NCI-H748 treated with DMSO at 0.1 percent for 48 hours (cell line): ENCODE measurements at places on chromosomes 2 and 18.

- no peak for DNase-seq
Observed at GRCh38 chr2:218833023-218833609, 1.5 kb upstream of the PRKAG3 start.

DNA sequence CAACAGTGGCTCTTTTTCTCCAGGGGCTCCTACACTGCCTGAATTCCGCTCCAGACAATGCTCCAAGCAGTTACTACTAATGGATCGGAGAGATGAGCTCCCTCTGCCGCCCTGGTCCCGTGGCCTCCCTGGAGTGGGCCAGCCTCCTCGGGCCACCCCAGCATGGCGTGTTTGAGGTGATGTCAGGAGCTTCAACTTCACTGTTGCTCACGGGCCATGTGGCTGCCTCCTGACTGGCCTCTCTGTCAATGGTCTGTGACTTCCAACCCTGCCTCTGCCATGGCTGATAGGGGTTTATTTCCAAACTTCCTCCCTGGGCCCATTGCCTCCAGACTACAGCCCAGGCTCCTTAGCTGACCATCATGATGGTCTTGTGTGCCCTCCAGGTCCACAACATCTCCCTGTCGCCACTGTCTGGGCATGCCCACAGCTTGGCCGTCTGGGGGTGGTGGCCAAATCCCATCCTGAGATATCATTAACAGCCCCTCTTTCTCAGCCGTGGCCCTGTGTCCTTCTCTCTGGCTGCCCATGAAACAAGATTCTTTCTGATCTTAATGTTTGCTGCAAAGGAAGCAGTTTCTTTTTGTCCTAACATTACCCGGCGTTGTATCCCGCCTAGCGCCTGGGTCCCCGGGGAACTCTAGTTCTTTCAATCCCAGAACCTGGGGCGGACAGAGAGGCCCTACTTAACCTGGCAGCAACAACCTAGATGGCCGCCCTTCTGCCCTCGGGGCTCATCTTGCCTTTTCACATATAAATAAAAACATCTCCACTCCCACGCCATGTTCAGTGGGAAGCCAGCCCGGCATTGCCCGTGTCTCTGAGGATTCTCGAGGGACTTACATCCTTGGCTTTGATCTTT lies 38.1 kb downstream of the ATOH8 start:
- DNase-seq: no peak

DNA sequence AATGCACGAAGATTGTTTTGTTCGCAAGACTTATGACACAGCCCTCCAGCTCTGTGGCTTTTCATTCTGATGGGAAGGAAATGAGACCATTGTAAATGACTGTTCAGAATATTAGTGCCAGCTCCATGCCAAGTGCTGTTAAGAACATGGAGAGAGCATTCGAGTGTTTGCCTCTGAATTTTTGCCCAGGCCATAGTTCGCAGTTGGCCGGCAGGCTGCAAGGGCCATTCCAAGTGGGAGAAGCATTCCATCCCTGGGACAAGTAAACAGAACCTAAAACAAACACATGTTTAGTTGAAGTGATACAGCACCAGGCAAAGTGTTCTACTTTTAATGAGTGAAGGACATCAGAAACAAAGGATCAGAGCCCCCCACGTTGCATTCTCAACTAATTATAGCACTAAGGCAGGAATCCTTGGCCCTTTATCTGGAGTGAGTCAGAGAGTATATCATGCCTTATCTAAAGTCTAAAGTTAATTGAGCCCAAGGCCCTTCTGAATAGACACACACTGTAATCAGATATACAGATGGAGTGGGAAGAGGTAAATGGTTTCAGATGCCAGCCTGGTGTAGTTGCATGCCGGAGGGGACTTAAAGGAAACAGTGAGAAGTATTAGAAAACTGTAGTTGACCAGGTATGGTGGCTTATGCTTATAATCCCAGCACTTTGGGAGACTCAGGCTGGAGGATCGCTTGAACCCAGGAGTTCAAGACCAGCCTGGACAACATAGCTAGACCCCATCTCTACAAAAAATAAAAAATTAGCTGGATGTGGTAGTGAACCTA lies 53.3 kb downstream of the NEDD4L start:
- DNase-seq: no peak

- no peak for DNase-seq
Observed at GRCh38 chr18:79841936-79842335, 44.2 kb downstream of the KCNG2 start.

GRCh38 chr18:72601481-72601880 lies 57.3 kb upstream of the CBLN2 start:
- DNase-seq: no peak

DNA sequence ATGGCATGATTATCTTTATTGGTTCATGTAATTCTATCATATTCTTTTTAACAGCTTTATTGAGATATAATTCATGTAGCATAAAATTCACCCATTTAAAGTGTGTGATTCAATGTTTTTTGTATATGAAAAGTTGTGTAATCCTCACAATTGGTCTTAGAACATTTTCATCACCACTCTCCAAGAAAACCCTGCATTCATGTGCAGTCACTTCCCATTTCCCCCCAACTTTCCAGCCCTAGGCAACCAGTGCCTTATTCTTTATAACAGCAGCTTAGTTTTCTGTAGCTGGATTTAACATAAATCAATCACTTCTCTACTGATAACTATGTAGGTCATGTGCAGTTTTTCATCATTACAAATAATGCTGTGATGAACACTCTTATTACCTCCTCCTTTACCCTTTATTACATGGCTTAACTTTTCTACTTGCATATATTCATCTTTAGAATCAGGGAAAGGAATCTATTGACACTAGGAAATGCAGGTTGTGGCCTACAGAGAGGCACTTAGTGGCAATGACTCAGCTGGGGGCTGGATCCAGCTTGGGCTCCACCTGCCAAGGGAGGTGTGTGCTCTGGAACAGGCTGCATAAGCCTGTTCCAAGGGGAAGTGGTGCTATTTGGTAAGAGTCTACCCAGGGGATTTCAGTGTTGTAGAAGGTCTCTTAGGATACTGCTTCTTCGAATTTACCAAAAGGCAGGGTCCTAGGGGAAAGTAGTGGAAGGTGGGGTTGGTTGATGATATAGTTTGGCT lies 89.1 kb downstream of the ETAA1 start:
- DNase-seq: no peak

DNA sequence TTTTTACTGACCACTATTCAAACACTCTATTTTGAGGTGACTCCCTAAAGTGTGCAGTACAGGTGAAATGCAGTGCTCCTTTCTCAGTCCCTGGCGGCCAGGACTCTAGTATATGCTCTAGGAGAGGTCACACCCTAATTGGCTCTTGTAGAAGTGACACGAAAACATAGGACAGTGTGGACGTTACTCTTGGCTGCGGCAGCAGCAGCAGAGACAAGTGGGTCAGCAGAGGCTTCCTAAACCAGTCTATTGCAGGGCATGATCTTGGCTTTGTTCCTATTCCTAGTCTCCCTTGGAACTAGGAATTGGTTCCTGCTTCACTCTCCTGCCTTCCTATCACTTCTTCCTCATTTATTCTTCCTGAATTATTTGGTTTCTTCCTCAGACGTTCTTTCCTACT lies 10.1 kb upstream of the ONECUT2 start:
- DNase-seq: no peak

GRCh38 chr2:200219309-200220113 lies 87.0 kb upstream of the SPATS2L start:
- DNase-seq: peak; percentile 52

GRCh38 chr2:38592951-38593350 lies 9.8 kb downstream of the HNRNPLL start:
- DNase-seq: no peak

GRCh38 chr18:29154196-29154757 lies 977.3 kb upstream of the CDH2 start:
- DNase-seq: no peak

GRCh38 chr18:74234326-74235171 lies 57.2 kb downstream of the CYB5A start:
- DNase-seq: no peak

- no peak for DNase-seq
Observed at GRCh38 chr2:69624131-69624530, 19.4 kb downstream of the AAK1 start.

GRCh38 chr2:158664987-158665386 lies 130.1 kb upstream of the DAPL1 start:
- DNase-seq: no peak

DNA sequence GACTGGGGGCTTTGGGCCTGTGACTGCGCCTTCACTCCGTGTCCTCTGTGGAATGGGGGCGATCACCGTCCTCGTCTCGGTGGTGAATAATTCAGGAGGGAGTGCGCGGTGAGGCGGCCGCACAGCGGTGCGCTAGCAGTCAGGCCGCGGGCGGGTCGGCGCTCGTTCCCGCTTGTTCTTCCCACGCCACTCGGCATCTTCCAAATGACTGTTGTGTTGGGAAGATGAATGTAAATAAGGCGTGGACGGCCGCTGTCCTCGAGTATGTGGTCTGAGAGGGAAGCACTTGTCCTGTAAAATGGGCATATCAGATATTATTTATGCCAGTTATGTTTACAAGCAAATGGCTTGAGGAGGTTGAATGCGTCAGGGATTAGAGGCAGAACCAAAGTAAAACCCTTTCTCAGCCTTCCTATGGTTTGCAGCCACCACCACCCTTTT lies 608 bp upstream of the VPS4B start:
- DNase-seq: no peak

GRCh38 chr2:216084547-216084946 lies 2.8 kb downstream of the TMEM169 start:
- no peak for DNase-seq

DNA sequence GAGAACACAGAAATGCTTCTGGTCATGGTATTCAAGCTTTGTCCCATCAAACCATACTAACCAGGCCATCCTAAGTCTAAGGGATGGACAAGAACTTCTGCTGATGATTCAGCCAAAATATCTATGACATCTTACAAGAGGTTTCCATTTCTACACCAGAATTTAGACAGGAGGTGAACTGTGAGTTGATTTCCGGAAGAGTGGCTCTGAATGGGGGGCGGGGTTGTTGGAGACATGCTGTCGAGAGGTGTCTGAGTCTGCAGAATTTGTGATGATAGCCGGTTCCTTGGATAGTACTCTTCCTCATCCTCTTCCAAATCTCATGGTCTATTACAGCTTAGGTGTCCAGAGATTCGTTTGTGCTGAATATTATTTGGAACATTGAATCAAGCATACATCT lies 408.7 kb upstream of the TCF4 start:
- no peak for DNase-seq

- no peak for DNase-seq
Observed at GRCh38 chr2:206031162-206031784, 54.7 kb downstream of the INO80D start.

- DNase-seq: no peak
Observed at GRCh38 chr2:30373881-30374302, 73.2 kb upstream of the LCLAT1 start.

DNA sequence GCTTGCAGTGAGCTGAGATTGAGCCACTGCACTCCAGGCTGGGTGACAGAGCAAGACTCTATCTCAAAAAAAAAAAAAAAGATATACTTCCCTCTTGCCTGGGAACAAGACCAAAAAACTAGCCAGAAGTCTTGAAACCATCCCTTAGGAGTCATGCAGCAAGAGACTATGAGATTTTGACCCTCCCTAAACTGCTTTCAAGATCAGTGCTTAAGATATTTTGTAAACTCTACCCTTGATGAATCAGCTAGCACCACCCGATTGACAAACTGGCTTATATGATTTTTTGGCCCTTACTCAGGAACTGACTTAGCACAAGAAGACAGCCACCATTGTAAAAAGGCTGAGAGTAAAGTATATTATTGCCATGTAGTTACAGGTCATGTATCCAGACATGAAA lies 3.8 kb downstream of the SULT1C3 start:
- no peak for DNase-seq

GRCh38 chr2:170816504-170817092 lies at the start of gene GAD1:
GAD1 (plus strand) TSS chr2:170816887; CDS start chr2:170818592, 1,705 bp downstream.
- peak; percentile 74 for DNase-seq

GRCh38 chr2:168703926-168704325 lies 98.5 kb upstream of the NOSTRIN start:
- no peak for DNase-seq

- DNase-seq: peak; percentile 16
Observed at GRCh38 chr2:86372641-86373502, 35.4 kb upstream of the REEP1 start.

DNA sequence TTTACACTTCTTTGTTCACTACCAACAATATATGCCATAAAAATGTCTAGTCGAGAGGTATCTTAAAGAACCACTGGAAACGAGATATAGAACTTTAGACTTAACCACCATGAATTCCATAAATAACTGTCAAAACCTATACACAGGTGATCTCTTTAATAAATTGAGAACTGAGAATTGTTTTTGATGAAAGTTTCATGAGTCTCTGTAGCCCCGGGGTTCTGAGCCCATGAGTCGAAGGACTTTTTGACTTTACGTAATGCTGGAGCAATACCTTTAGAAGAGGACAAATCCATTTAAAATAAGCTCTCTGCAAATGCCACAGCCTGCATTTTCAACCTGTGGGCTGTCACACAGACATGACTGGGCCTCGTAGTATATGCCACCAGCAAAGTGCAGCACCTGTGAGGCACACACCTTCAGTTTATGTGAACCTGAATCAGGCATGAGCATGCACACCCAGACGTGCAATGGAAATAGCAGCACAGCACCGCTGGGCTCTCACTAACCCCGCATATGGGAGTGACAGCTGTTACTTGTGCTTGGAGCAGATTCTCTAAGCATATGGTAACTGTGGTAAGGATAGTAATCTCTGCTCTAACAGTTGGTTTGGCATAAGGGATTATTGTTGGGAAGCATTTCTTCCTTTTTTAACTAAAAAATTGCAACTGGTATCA lies 383.2 kb downstream of the SOCS6 start:
- DNase-seq: no peak

DNA sequence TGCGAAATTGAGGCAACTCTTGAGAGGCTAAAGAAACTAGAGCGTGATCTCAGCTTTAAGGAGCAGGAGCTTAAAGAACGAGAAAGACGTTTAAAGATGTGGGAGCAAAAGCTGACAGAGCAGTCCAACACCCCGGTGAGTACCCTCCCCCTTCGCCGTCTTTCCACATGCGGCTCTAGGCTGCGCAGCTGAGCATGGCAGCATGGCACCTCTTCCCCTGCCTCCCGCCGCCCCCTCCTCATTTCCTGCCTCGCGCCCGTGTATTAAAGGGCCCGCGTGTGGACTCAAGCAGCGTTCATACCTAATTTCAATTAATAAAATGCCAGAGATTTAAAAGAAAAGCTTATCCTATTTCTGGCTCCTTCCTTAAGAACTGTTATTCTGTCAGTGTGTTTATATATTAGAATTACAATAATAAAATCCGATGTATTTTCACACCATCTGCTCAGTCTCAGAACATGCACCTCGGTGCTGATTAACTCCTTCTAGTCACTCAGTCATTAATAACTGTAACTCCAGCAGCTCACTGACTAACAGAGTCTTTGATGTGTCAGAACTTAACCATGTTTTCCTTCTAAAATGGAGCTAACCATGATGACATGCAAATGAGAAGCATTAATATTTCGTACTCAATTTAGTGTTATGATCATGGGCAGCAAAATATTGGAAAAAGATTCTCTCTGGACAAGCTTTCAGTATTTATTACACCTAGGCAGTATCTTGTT lies 137.4 kb upstream of the CDCA7 start:
- no peak for DNase-seq

DNA sequence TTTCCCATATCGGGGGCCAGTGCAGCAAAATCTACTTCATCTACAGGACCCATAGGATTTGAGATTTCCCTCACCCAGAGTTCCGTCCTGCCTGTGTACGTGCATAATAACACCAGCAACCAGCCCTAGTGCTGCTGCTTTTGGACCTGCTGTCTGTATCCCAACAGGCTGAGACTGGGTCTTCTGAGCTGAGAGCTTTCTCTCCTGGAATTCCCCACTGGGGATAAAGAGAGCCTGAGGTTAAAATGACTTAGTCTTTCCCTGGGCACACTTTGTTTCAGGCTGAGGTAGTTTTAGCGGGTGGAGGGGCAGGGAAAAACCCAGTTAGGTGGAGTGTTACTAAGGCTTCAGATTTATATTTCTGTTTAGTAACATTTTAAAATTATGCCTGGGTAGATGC lies 62.5 kb downstream of the SERTAD2 start:
- no peak for DNase-seq
